Peyer's patch (tissue), 4 donors: ENCODE measurements at places on chromosomes 5 and 9. TPM values are rescaled to one million over a fixed set of nuclear protein-coding genes. Genes with fewer than 3 reads are reported as not detected.

FGFR4 gene
- 53.2 TPM for total RNA-seq

KIAA1958 gene
- total RNA-seq, result 17.0 TPM

PNPLA7 gene
- 20.6 TPM for total RNA-seq

ADGRV1 gene
- 2.4 TPM for total RNA-seq

SNX18 gene
- 28.0 TPM for total RNA-seq
